ENCODE measurements at places on chromosomes 1 and 21.

DNA sequence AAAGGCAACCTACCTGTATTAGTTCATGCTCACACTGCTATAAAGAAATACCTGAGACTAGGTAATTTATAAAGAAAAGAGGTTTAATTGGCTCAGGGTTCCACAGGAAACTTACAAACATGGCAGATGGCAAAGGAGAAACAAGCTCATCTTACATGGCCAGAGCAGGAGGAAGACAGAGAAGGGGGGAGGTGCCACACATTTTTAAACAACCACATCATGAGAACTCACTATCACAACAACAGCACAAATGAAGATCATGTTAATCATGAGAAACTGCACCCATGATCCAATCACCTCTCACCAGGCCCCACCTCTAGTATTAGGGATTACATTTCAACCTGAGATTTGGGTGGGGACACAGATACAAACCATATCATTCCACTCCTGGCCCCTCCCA lies 90.6 kb upstream of the KCTD3 start:
- no peak for DNase-seq

GRCh38 chr1:96233422-96233821 lies 488.2 kb upstream of the PTBP2 start:
- no peak for DNase-seq

DNA sequence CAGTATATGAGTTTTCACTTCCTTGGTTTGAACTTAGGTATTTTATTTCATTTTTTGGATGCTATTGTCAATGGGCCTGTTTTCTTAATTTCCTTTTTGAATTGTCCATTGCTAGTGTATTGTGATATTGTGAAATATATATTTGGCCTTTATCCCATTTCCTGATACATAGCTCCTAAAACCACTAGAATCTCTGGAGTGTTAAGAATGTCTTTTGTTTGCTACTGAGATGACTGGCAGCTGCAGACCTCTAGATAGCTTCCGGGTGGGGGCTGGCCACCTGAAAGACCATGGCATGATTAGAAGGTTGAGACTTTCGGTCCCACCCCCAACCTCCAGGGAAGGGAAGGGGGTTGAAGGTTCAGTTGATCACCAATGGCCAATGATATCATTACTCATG lies 245.4 kb downstream of the KCNJ6 start:
- DNase-seq, result no peak

- DNase-seq, result no peak
These were observed 310.3 kb downstream of the SIPA1L2 start for GRCh38 chr1:232319518-232320210.

- no peak for DNase-seq
These were observed 75.4 kb upstream of the TMPRSS2 start for GRCh38 chr21:41583274-41583790.

- no peak for DNase-seq
These were observed 14.1 kb upstream of the IL24 start for GRCh38 chr1:206883160-206883559.

DNA sequence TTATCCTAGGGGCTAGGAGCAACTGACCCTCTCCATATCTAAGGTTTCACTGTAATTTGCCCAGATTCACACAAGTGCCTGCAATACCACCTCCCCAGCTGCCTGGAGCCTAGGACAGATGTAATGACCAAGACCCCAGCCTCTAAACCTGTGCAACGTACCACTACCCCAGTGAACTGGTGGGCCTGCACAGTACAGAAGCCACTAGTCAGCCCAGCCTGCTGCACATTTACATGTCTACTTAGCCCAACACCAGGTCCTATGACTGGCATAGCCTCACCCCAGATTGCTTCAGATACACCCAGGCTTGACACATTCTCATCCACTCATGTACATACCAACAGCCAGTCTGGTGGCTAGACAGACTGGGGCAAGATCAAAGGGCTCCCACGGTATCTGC lies 1336.6 kb downstream of the BRINP3 start:
- no peak for DNase-seq

DNA sequence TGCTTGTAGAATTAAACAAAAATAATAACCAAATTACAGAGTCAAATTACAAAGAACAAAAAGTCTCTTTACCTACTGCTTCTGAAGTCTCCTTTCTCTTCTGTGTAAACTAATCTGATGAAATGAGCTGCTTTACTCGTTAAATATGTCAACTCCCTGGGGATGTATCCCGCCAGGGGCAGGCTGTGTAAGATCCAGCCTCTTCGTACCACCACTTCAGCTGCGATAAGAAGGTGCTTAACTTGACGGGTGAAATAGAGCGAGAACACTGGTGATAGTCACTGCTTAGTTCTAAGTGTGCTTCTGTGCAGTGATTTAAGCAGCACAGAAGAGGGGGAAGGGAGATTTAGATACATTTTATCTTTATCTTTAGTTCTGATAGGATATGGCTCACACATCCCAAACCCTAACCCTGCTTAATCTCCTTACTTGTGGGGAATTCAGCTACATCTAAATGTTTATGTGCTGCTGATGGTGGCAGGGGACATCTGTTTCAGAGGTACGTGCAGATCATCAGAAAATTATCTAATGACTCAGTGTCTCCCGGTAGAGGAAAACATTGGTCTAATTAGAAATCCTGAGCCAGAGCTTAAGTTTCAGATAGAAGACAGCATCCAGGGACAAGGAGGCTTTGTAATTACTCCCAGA lies 46.0 kb downstream of the RHOU start:
- DNase-seq, result no peak

DNA sequence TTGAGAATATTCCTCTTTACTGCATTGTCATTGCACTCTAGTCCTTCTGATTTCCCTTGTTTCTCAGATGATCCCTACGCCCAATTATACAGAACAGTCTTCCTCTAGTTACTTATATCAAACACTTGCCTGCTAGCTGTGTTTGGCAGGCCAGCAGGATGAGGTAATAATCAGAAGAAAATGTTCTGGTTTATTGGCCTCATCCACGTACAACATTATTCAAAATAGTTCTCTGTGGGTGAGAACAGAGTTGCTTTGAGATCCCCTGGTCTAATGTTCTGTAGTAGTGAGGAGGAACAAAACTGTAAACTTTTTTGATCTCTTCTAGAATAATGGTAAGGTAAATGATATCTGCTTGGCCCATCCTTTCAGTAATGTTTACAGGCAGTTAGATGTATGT lies 22.3 kb upstream of the C1orf105 start:
- DNase-seq, result no peak

- no peak for DNase-seq
These were observed 164.3 kb downstream of the DHRS3 start for GRCh38 chr1:12453400-12454343.

DNA sequence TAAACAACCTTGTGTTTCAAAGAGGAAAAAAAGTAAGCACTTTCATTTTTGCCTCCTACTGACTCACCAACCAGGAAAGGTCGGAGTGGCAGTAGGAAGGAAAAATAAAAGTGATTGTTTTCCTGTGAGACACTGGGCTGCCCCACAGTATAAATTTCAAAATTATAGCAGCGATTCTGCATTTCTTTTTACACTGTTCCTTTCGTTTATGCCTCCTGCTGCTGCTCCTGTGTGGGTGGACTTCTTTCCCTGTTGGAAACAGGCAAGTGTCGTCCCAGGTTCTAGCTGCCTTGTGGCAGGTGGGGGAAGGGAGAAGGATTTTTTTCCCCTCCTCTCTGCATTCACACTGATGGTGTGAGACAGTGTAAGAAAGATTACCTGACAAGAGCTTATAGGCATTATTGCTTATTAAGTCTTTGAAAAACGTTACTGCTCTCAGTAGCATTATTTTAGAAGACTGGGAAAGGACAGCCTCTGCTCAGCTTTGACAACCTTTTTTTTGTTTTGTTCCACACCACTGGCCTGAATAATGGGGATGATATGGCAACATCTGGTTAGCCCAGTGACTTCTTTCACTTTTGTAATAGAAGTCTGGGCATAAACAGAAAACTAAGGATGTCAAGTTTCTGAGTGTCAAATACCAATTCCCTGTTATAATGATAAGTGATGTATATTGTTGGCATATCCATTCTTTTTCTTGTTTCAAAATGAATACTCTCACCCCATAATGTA lies 77.9 kb downstream of the NEK7 start:
- DNase-seq, result no peak

DNA sequence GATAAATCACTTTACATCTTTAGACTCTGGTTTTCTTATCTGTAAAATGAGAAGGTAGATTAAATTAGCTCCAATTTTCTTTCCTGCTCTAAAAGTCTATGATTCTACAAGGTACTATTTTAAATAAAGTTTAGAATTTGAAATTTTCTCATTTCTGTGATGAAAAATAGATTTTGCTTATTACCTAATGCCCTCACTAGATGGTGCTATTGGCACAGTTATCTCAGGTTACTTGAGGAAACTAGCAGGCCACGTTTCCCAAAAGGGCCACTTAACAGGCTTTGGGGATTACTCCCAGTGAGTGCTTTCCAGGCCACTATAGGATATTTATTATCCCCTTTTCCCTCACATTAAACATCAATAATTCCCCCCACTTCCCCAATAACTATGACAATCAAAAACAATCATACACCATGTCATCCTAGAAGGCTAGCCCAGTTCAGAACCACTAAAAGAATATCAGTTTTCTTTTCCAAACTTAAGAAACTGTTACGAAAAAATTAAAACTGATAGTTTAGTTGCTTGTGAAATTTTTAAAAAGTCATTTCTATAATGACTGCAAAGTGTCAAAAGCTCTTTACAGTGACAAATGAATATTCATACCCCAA lies 30.6 kb downstream of the OMA1 start:
- no peak for DNase-seq

DNA sequence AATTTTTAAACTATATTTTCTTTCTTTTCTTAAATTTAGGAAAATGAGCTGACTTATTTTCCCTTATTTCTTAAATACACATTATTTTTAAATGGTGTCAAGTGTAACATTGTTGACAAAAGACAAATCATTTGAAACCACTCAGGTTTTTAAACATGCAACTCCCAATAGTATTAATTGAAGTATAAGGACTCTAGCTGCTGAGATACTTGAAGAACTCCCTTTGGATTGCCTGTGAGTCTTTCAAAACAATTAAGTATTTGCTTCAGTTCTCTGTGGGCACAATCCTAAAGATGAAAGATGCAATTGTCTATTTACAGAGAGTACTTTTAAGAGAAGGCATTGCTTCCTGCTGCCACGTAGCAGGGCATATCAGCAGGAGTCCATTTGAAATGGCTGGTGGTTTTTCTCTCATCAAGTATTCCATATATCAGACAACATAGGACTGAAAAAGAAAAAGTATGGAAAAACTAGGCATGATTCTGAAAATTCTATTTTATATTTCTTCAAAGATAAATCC lies 373.4 kb downstream of the NEGR1 start:
- DNase-seq, result no peak

- DNase-seq, result no peak
These were observed 728.7 kb downstream of the LTN1 start for GRCh38 chr21:28263974-28264373.

- DNase-seq, result no peak
These were observed at the start of gene IL22RA1 for GRCh38 chr1:24142546-24143534. TSS of gene IL22RA1 (minus strand) at chr1:24143140. CDS start at chr1:24143082, 58 bp downstream.

GRCh38 chr1:66152034-66152433 lies 359.3 kb downstream of the PDE4B start:
- no peak for DNase-seq

- DNase-seq, result no peak
These were observed 87.6 kb downstream of the CATSPERE start for GRCh38 chr1:244548558-244549115.

DNA sequence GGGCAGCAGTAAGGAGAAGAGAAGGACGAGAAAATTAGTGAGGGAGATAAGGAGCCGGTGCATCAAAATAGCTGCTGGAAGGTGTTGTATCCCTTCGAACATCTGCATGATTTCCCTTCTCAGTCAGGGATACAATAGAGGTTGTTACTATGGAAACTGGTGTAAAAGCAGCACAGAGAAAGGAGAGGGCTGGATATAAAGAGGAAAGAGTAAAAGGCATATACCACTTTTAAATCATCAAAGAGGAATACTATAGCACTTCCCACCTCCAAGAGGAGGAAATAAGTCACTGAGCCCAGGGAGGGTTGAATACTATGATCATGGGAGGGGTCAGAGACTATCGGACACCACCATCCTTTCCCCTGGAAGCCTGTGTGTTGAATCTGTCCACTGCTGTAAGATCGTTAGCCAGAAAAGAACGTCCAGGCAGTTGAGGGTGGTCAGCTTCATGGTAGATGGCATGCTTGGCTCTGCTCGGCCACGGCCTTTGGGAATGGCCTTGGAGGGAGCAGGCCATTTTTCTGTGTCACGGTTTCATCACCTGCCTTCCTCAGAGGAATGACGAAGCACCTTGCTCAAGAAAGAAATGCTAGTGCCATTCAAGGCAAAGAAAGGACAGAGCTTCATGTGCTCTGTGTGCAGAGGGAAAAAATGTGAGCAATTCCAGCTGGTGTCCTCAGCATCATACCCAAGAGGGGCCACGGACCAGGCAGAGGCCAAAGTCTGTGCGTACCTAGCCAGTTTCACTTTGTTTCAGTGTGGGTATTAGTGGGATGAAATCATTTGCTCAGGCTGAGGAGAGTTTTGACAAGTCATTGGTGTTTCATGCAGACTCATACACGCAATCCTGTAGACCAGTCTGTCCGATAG lies 64.2 kb downstream of the IRF2BP2 start:
- no peak for DNase-seq

GRCh38 chr1:34884961-34885360 lies 25.4 kb upstream of the SMIM12 start:
- DNase-seq, result no peak

DNA sequence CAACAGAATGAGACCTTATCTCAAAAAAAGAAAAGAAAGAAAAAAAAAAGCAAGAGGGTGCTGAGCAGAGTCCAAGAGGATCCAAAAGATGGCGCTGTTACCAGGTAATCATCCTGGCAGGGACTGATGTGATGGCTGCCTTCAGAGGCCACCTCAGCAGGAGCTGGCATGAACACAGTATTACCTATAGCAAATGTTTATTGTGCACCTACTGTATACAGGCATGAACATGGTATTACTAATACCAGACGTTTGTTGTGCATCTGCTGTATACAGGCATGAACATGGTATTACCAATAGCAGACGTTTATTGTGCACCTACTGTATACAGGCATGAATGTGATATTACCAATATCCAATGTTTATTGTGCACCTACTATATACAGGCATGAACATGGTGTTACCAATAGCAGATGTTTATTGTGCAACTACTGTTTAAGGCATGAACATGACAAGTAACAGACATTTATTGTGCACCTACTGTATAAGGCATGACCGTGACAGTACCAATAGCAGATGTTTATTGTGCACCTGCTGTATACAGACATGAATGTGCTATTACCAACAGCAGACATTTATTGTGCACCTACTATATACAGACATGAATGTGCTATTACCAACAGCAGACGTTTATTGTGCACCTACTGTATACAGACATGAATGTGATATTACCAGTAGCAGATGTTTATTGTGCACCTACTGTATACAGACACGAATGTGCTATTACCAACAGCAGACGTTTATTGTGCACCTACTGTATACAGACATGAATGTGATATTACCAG lies 115.1 kb upstream of the TMEM51 start:
- DNase-seq, result no peak

GRCh38 chr21:35102488-35103371 lies 53.6 kb upstream of the RUNX1 start:
- no peak for DNase-seq

DNA sequence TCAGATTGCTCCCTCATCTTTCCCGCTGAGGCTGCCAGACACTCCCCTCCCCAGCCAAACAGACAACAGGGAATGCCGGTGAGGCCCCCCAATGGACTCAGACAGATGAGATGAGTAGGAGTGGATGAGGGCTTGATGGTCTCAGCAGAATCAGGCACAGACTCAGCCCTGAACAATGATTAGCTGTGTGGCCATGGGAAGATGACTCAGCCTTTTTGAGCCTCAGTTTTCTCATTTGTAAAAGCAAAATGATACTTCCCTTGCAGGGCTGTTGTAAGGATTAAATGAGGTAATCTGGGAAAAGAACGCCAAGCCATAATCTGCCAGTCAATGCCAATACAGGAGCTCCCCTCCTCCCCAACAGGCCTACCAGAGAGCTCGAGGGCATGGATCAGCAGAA lies 12.4 kb downstream of the C1orf198 start:
- DNase-seq, result no peak
